ENCODE measurements at places on chromosomes 7 and 10.

DNA sequence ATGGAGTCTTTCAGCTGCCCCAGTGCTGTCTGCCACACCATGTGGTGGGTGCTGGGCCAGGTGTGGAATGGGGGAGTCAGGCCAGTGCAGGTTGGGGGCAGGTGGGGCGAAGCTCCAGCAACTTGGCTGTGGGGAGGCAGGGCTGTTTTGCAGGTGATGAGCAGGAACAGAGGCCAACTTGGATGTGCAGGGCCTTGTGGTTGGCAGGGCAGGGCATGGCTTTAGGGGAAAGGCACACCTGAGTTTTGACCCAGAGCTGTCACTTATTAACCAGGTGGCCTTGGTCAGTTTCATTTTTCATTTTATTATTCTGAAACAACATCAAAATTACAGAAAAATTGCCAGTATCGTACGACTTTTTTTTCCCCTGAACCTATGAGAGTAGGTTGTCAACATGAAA is 1.1 kb upstream of the SFTPA2 start:
- DNase-seq = no peak

DNA sequence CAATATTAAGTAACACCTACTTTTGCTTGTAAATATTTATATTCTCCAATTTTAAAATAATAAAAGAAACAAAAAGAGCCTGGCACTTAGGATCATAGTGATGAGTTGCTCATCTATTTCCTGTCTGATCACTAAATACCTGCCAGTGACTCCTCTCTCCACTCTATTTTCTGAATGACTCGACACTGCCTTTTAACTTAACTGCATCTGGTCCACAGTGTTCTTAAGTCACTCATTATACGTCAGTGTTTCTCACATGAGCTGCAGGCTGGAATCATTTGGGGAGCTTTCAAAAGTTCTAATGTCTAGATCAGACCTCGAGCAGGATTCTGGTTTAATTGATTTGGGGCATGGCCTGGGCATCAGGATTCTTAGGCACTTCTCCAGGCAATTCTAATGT is 78.0 kb upstream of the AGBL3 start:
- DNase-seq = no peak

- no peak for DNase-seq
Measured at GRCh38 chr7:16028103-16028502, 341.6 kb upstream of the MEOX2 start.

DNA sequence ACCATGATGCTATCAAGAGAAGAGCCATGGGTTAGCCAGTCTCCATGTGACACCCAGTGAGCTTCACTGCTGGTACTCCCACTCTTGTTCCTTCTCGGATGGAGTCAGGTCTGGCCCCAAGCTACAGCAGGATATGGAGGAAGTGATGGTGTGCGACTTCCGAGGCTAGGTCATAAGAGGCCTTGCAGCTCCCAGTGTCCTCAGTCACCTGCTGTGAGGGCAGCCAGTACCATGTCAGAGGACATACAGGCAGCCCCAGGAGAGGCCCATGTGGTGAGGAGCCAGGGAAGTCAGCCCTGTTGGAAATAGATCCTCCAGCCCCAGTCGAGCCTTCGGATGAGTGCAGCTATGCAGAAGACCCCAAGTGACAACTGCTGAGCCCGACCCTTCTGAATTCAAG is 237.0 kb downstream of the EBF3 start:
- DNase-seq = no peak

GRCh38 chr10:5447611-5448071 is 35.3 kb downstream of the NET1 start:
- no peak for DNase-seq

- DNase-seq = no peak
Measured at GRCh38 chr7:52107355-52107754, 790.7 kb upstream of the COBL start.

- DNase-seq = no peak
Measured at GRCh38 chr10:16227674-16228073, 209.1 kb upstream of the PTER start.

- no peak for DNase-seq
Measured at GRCh38 chr7:2040893-2041270, 191.9 kb downstream of the MAD1L1 start.

GRCh38 chr10:15296701-15297100 is 74.4 kb downstream of the FAM171A1 start:
- DNase-seq = no peak

DNA sequence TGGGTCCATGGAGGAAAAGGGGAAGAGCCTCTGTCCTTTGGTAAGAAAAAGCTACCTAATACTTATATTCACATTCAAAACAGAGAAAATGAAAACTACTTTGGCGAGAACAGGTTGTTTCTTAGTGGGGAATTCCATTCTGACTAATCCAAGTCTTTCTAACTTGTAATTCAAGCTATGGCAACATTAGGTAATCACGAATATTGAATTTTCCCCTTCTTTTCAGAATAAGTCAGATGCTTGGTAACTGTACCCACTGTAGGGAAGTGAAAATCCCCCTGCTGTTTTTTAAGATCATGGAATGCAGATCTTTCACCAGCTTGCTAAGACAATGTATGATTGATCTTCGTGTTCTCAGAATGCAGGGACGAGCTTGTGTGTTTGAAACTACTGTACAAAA is 384.4 kb downstream of the TCERG1L start:
- DNase-seq = no peak

DNA sequence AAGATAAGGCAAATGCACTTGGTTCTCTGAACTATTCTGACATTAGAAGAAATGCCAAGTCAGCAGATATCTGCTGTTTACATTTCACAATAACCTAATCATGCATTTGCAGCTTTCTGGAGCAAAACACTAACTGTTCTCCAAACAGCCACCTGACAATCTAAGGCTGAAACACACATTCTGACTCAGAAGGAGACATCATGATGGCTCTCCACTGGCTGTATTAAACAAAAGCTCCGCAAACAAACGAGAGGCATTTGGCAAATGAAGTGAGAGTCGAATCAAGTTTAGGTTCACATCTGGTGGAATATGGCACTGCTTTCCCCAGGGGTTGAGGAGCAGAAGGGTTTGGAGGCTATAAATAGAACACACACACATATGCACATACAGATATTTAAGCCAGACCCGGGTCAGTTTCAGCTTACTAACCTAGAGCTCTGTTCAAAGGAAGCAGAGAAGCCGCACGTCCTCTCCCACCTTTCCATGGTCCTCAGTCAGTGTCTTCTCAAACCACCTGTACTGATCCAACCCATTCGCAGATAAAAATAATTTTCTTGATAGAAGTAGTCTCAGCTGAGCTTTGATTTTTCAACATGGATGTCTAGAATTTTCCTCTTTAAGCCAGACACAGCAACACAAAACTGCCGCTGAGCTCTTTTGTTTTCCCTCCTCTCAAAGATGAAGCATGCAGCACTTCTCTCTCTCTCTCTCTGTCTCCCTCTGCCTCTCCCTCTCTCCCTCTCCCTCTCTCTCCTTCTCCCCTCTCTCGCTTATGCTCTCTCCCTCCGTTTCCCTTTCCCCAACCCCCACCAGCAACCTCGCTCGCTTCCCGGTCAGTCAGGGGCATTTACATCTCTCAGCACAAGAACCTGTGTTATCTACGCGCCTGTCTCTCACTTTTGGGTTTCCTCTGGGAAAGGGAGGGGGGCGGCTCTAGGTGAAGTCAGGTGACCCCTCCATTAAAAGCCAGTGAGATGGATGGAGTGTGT is 682.8 kb downstream of the MAGI2 start:
- DNase-seq = peak; percentile 52

GRCh38 chr7:133023370-133024071 is 58.4 kb downstream of the CHCHD3 start:
- DNase-seq = no peak

DNA sequence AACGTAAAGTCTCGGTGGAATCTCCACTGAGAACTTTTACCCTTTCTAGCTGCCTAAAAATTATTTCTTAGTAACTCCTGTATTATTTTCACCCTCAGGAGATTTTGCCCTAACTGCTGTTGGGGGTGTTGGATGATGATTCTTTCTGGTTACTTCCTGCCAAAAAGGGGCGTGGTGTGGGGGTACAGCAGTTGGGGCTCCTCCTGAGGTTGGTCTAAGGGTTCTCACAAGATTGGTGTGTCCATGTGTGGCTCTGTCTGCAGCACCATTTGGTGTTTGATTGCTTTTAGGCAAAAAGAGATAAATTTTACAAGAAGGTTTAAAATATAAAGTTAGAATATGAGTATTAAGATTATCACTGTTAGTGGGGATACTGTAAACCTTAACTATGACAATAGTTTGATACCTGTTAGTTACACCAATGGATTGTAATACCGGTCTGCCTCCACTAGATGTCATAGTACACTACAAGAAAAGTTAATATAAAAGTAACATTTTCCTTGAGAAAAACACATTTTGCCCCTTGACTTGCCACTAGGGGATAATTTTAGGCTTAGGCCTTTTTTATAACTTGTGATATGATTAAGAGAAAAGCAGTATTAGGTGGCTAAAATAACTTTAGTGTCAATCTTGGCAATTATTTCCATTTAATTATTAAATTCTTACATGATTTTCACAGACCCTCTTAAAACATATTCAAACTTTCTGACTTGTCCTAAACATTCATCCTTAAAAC is 928.7 kb downstream of the IPMK start:
- DNase-seq = no peak

- DNase-seq = no peak
Measured at GRCh38 chr7:19376538-19376937, 231.3 kb upstream of the FERD3L start.

GRCh38 chr7:67493366-67493765 is 496.7 kb downstream of the TYW1 start:
- no peak for DNase-seq

- peak; percentile 52 for DNase-seq
Measured at GRCh38 chr7:2763597-2763996, 75.6 kb downstream of the AMZ1 start.

DNA sequence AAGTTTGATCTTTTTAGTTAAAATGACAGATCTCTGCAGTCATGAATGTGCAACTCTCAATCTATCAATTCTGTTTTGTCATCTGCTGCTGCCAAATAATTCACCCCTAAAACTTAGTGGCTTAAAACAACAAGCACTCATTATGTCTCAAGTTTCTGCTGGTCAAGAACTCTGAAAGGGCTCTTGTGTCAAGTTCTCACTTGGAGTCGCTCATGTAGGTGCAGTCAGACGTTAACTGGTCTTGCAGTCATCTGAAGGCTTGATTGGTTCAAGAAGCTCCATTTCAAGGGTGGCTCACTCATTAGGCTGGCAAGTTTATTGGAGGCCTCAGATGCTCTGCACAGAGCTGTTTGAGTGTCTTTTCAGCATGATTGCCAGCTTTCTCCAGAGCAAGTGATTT is 28.5 kb upstream of the LRRC72 start:
- DNase-seq = no peak

DNA sequence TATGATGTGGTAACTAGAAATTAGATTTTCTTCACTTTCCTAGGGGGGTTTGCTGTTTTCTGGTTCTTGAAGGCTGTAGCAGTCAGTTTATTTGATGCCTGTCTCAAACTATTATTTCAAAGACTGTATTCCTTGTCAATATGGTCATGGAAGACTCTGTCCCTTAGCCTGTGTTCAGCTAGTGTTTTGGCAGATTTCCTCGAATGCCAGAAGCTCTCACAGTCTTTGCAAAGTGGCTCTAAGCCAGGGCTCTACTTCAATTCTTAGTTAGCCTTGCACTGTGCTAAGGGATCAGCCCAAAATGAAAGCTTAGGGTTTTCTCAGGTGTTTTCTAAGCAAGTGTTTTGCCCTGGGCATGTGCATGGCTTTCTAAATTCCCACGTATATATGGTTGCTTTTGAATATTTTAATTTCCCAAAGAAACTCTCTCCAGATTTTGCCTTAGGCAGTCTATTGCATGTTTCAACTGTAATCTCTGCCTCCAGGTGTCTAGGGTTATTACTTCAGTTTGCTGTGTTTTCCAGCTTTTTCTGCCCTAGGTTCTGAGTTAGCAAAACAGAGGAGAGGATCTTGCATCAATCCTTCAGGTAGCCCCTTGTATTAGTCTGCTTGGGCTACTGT is 7.2 kb upstream of the C1GALT1 start:
- no peak for DNase-seq

GRCh38 chr7:284762-285722 is 4.9 kb upstream of the FOXL3 start:
- no peak for DNase-seq

DNA sequence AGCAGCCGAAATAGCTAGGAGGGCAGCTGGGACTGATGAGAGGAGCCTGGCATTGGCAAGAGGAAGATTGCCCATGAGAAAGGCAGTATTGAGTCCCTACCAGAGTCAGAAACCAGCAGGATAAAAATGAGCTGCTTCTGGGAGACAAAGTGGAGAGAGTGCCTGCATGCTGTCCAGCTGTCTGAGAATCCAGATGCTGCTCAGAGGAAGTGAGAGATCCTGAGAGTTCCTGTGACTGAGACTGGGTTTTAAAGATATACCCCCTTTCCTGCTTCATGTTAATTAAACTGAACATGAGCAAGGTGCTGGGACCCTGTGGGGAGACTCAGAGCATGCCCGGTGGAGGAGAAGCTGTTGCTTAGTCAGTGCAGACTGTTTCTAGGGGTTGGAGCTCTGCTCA is 107.5 kb downstream of the KIF20B start:
- no peak for DNase-seq

DNA sequence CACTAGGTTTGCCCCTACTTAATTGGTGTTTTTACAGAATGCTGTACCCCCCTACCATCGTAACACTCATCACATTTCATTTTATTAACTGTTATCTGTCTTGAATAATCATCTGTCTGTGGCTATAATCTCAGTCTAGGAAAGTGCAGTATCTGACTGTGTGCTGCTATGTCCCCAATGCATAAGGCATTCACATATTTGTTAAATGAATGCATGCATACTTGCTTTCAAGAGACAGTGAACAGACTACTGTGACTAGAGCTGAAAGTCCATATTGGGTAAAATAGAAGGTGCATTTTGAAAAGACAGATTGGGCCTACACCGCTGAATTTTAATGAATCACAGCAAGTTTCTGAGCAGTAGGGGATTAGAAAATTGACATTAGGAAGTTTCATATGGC is 112.3 kb downstream of the ARHGAP12 start:
- DNase-seq = no peak

All from right kidney (tissue), 9 donors.